Right ventricle myocardium inferior (tissue), 1 donor: ENCODE measurements at places on chromosomes 4 and X.

DNA sequence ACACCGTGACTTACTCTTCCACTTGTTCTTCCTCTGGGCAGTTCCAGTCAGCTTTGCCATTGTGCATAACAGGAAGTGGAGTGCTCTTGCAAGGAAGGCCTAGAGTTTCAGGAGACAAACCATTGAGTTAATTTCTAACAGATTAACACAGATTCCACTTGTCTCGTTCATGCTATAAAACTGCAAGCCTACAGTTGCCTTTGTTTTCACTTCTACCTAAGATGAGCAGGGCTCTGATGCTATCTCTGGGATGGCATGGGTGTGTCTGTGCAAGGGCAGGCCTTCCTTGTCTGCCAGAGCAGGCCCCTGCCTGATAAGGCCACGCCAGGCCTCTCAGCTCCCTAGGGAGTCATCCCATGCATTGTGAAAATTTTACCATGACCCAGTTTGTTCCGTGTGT lies 67.7 kb upstream of the PGRMC2 start:
- DNase-seq = no peak

- no peak for DNase-seq
Observed at GRCh38 chr4:168765322-168765721, 244.7 kb downstream of the CBR4 start.

DNA sequence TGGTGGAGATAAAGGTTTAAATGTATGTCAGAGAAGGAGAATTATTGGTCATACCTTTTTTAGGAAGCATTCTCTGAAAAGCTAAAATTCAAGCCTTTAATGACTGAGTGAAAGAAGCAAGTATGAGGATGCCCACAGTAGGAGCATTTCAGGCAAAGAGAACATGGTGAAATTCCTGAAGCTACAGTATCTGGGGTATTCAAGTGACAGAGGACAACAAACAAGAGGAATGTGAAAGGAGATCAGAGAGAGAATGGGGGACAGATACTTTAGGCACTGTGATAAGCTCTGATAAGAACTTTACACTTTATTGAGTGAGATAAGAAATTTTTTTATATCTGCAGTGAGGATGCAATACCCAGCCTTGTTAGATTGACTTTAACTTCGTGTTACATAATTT lies 621.3 kb upstream of the AGA start:
- DNase-seq = no peak

DNA sequence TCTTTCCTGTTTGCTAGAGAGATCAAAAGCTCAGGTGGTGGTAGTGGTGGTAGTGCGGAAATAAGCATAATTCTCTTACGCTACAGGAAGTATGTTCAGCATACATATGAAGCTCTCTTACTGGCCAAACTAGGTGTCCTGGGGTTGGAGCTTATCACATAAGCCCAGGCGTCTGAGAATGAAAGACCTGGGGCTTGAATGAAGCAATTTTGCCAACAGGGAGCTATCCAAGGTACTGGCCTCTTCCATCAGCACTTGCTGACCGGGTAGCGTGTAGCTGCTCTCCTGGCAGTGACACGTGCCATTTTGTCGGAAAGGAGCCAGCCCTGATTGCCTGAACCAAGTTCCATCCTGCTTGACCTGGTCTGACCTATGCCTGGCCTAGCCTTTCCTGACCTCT lies 65.9 kb upstream of the HPF1 start:
- DNase-seq = no peak

GRCh38 chr4:89995814-89996213 lies 101.2 kb downstream of the MMRN1 start:
- no peak for DNase-seq

GRCh38 chrX:12579311-12579710 lies 211.9 kb upstream of the PRPS2 start:
- no peak for DNase-seq

- DNase-seq = no peak
Observed at GRCh38 chrX:81241753-81242152, 39.9 kb downstream of the SH3BGRL start.

DNA sequence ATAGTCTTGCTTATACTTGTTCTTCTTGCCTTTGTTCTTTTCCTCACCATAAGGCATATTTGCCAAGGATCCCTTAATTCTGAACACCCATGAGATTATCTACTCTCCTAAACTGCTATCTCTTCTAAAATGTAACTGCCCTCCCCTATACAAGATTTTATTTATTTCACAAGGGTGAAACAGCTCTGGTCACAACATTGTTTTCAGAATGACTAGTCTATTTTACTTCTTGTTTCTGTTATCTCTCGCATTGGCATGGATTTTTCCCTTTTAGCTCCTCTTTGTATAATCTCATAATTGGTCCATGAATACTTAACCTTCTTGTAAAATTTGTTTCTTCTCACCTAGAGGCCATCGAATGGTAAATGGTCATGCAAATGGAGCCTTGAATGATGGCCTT lies 17.2 kb upstream of the COL25A1 start:
- no peak for DNase-seq

DNA sequence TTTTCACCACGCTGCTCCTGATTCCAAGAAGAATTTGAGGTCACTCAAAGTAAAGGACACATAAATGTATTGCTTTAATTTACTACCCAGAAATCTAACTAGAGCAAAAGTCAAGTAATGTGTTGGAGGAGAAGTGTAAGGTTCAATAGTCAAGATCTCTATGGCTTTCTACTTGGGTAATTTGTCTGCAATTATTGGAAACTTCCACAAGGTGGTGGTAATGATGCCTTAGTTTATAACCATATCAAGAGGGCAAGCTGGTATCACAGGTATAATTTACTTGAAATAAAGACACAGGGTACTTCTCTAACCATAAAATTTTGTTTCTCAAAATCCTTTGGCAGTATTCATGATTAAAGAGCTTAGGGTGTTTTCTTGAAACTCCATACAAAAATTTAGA lies 10.2 kb upstream of the GRIA3 start:
- no peak for DNase-seq

DNA sequence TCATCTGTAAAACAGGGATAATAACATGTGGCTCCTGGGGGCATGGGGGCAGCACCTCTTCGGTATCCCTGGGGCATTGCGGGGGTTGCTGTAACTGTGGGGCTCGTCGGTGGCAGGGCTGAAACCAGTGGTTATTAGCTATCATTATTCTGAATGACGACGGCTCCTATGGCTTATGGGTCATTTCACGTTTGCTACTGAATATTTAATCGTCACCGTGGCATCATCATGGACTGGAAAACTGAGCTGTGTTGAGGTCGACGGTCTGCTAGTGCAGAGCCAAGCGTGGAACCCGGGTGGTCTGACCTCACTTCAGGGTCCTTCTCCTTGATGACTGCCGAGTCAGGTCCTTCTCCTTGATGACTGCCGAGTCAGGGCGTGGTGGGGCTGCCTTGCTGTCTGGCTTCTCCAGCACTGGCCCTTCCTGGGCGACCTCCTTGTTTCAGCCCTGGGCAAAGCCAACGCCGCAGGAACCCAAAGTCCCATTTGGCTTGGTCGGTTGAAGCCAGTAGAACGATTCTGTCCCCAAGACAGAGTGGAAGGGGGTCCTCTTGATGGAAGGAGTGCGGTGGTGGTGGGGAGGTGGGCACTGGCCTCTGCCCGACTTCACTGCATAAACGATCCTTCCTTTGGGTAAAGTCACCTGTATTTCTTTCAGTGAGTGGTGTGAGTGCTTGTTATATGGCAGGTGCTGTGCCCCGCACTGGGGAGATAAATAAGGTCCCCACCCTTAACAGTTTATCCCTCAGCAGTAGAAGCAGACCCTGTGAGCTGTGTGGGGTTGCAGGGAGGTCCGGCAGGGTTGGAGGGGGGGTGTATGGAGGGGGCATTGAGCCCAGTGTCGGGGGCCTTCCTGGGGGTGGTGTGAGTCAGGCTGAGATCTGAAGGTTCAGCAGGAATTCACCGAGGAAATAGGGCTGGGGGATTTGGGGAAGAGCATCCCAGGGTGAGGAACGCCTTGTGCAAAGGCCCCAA lies 40.8 kb downstream of the PSAPL1 start:
- DNase-seq = peak; percentile 46
